ENCODE measurements at places on chromosomes 11 and 22. TPM values are rescaled to one million over a fixed set of nuclear protein-coding genes. Genes with fewer than 3 reads are reported as not detected.

Gene FAT3
- total RNA-seq: 13.9 TPM

Gene VSTM5
- 0.39 TPM for total RNA-seq

Gene SCUBE1
- total RNA-seq: 7.4 TPM

Gene RFPL3
- not detected for total RNA-seq

Gene DUSP8
- 0.39 TPM for total RNA-seq

Gene CHEK1
- total RNA-seq: 34.3 TPM

Gene KCNJ4
- total RNA-seq: not detected

Gene TREH
- total RNA-seq: not detected

Gene RIMBP3B
- total RNA-seq: 0.22 TPM

Gene CDHR5
- not detected for total RNA-seq

Gene HNRNPUL2
- total RNA-seq: 14.2 TPM

Gene OR5P2
- not detected for total RNA-seq

Gene MUC2
- total RNA-seq: not detected

Gene C11orf86
- total RNA-seq: not detected

Gene DNAJB7
- not detected for total RNA-seq

Gene POU2AF3
- not detected for total RNA-seq

Gene EFCAB6
- total RNA-seq: 5.9 TPM

Gene MS4A6E
- total RNA-seq: not detected

Gene TUBA8
- 1.2 TPM for total RNA-seq

Gene OR51B2
- total RNA-seq: not detected

Gene MYRF
- under 0.01 TPM for total RNA-seq

Gene OR6T1
- not detected for total RNA-seq

Gene APOL4
- total RNA-seq: 0.52 TPM
